Hepatocyte (in vitro differentiated cells): ENCODE measurements at places on chromosomes 12 and 14. TPM values are rescaled to one million over a fixed set of nuclear protein-coding genes. Genes with fewer than 3 reads are reported as not detected.

The CLEC2A gene
- total RNA-seq, result 0.28 TPM in 1 of 2 replicates, not detected in the other

The GSG1 gene
- 1.5 TPM in 1 of 2 replicates, not detected in the other for total RNA-seq

The PHC1 gene
- 38.8 and 49.2 TPM in 2 replicates for total RNA-seq

The HOXC6 gene
- 2.6 and 4.5 TPM in 2 replicates for total RNA-seq

The MGAT2 gene
- 74.9 and 81.3 TPM in 2 replicates for total RNA-seq

- no peaks in the 10 kb centered on the region for H3K36me3 ChIP-seq
- DNase-seq, result no peak
- no peaks in the 10 kb centered on the region for H3K27me3 ChIP-seq
- no peak overlapping the region for H3K27ac ChIP-seq
- peaks cover 10% of the 10 kb centered on the region for H3K4me1 ChIP-seq
Observed at GRCh38 chr14:54777395-54777794, 125.2 kb downstream of the GCH1 start.

- no peaks in the 10 kb centered on the region for H3K27me3 ChIP-seq
- H3K27ac ChIP-seq, result no peak overlapping the region
- no peak for DNase-seq
- H3K36me3 ChIP-seq, result no peaks in the 10 kb centered on the region
- no peak overlapping the region for H3K4me3 ChIP-seq
Observed at GRCh38 chr14:90717916-90718315, 98.3 kb downstream of the TTC7B start.

- no peak overlapping the region for H3K27ac ChIP-seq
- DNase-seq, result no peak
- H3K27me3 ChIP-seq, result no peaks in the 10 kb centered on the region
- H3K4me1 ChIP-seq, result no peaks in the 10 kb centered on the region
Observed at GRCh38 chr14:88507208-88507607, 47.6 kb downstream of the PTPN21 start.

GRCh38 chr12:69095765-69096477 lies 143.4 kb upstream of the CPSF6 start:
- H3K27me3 ChIP-seq, result no peaks in the 10 kb centered on the region
- DNase-seq, result no peak
- H3K4me3 ChIP-seq, result no peak overlapping the region
- H3K36me3 ChIP-seq, result no peaks in the 10 kb centered on the region

- peak overlapping the region; percentile 15 for H3K4me3 ChIP-seq
- H3K4me1 ChIP-seq, result peaks cover 20% of the 10 kb centered on the region
- no peak for DNase-seq
- peaks cover 5% of the 10 kb centered on the region for H3K36me3 ChIP-seq
Observed at GRCh38 chr14:49896966-49897365, 4.1 kb downstream of the ARF6 start.

GRCh38 chr14:61298824-61299223 lies 17.7 kb upstream of the TMEM30B start:
- DNase-seq, result no peak
- no peaks in the 10 kb centered on the region for H3K4me1 ChIP-seq
- no peak overlapping the region for H3K4me3 ChIP-seq
- no peaks in the 10 kb centered on the region for H3K27me3 ChIP-seq
- no peaks in the 10 kb centered on the region for H3K36me3 ChIP-seq

DNA sequence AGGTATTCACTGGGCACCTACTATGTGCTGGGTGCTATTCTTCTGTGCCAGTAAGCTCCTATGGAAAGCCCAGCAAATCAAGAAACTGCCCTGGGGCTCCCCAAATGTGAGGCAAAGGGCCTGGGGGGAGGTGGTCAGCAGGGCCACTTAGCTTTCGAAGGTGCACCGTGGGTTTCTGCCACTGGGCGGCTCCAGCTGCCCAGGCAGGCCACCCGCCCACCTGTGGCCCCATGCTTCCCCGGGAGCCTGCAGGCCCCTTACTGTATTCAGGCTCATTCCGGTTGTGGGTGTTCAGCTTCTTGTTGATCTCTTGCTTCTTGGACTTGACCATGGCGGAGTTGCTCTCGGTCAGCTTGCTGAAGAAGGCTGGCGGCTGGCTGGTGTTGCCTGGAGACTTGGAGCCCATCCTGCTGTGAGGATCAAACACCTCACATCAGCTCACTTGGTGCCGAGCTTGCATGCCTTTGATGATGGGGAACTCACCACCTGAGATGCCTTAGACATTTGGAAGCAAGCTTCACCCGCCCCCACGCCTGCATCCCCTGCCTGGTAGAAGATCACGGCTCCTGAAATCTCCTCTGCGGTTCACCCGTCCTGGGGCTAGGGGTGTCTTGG lies 37.3 kb downstream of the RFLNA start:
- H3K27ac ChIP-seq, result no peak overlapping the region
- no peak for DNase-seq
- no peaks in the 10 kb centered on the region for H3K27me3 ChIP-seq
- H3K4me1 ChIP-seq, result no peaks in the 10 kb centered on the region

GRCh38 chr12:879641-880040 lies 69.9 kb downstream of the RAD52 start:
- H3K27ac ChIP-seq, result no peak overlapping the region
- H3K27me3 ChIP-seq, result no peaks in the 10 kb centered on the region
- DNase-seq, result no peak
- no peak overlapping the region for H3K4me3 ChIP-seq
- no peaks in the 10 kb centered on the region for H3K4me1 ChIP-seq

DNA sequence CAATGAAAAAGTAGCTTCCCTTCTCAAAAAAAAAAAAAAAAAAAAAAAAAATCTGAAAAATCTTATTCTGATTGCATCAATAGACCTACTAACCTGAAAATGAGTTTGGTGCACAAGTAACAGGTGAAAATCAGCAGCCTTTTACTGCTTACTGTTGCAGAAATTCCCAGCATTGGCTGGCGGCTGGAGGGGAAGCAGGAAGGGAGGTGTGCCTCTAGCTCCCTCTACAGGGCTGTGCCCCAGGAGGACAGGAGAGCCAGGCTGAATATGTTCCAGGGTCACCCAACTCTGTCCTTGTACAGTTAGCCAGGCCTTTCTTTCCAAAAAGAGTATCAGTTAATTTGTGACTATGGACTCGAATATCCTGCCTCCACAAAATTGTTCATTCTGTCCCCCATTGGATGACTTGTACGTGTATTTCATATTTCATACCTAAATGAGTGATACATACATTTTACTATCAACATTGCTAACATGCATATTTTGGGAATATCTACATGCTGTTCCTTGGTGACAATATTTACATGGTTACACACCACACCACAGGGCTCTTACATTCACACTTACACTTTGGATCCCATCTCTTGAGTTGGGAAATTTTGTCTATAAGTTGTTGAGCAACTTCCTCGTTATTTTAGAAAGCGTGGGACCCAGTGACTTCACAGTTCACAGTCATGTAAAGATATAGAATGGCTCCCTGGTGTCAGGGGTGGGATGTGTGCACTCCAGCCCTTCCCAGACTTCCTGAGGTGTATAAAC lies 124.8 kb downstream of the SAMD4A start:
- H3K27me3 ChIP-seq, result no peaks in the 10 kb centered on the region
- H3K4me3 ChIP-seq, result no peak overlapping the region
- no peak overlapping the region for H3K27ac ChIP-seq
- no peaks in the 10 kb centered on the region for H3K36me3 ChIP-seq
- DNase-seq, result peak; percentile 89

- no peak overlapping the region for H3K27ac ChIP-seq
- no peaks in the 10 kb centered on the region for H3K27me3 ChIP-seq
- no peak for DNase-seq
- no peak overlapping the region for H3K4me3 ChIP-seq
- H3K36me3 ChIP-seq, result no peaks in the 10 kb centered on the region
- H3K4me1 ChIP-seq, result no peaks in the 10 kb centered on the region
Observed at GRCh38 chr14:64779472-64779871, 75.2 kb downstream of the PLEKHG3 start.

DNA sequence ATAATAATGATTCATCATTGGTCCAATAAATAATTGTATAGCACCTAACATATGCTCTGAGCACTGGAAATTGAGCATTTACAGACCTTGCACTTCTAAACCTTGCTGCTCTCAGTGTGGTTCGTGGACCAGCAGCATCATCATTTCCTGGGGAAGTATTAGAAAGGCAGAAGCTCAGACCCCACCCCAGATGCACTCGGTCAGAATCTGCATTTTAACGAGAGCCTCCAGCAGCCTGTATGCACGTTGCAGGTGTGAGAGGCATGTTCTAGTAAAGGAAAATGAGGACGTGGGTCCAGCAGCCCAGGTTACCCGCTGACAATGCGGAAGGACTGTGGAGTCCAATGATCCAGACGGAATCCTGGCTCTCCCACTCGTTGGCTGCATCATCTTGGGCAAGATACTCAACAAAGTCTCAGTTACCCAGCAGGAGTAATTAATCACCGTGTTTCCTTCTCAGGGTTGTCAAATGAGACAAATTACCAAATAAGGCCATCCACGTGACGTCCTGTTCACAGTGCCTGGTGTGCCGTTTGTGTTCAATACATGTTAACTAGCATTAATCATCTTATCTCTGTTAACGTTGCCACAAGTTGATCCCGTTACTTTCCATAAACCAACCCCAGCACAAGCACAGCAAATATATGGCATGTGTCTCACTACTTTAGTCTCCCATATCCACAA lies 49.2 kb upstream of the CCND2 start:
- no peak for DNase-seq
- no peak overlapping the region for H3K27ac ChIP-seq
- no peaks in the 10 kb centered on the region for H3K4me1 ChIP-seq
- no peak overlapping the region for H3K4me3 ChIP-seq

DNA sequence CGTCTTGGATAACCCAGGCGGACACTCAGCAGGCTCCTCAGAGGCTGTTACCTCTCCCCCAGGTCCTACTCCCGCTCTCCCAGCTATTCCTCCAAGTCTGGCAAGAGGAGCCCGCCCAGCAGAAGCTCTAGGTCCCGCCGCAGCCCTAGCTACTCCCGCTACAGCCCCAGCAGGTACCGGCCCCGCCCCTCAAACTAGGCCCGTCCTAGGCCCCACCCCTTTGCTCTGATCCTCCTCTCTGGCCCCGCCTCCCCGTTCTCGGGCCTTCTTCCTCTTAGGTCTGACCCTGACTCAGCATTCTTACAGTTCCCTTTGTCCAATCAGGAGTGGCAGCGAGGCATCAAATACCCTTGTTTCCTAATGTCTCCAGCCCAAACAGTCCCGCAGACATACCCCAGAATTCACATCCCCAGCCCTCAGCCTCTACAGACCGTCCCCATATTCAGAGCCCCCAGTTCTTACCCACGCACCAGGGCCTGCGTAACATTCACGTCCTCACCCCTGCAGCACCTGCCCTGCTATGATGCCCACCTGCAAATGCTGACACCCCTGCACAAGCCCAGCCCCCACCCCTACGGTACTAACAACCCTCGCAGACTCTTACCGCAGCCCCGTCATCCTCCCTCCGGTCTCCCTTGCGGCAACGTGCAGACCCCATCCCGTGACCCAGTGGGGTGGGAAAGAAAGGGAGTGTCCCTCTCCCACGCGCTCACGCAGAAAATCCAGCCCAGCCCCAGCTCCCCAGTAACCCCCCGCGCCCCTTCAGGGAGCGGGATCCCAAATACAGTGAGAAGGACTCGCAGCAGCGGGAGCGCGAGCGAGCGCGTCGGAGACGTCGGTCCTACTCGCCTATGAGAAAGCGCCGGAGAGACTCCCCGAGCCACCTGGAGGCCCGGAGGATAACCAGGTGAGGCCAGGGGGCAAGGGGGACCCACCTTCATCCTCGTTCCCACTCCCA lies 25.0 kb upstream of the HSPB8 start:
- H3K4me1 ChIP-seq, result peaks cover 4% of the 10 kb centered on the region
- no peaks in the 10 kb centered on the region for H3K36me3 ChIP-seq
- no peak overlapping the region for H3K4me3 ChIP-seq
- H3K27me3 ChIP-seq, result no peaks in the 10 kb centered on the region
- DNase-seq, result peak; percentile 94
- H3K27ac ChIP-seq, result no peak overlapping the region
